ENCODE measurements at places on chromosomes 1 and 21.

DNA sequence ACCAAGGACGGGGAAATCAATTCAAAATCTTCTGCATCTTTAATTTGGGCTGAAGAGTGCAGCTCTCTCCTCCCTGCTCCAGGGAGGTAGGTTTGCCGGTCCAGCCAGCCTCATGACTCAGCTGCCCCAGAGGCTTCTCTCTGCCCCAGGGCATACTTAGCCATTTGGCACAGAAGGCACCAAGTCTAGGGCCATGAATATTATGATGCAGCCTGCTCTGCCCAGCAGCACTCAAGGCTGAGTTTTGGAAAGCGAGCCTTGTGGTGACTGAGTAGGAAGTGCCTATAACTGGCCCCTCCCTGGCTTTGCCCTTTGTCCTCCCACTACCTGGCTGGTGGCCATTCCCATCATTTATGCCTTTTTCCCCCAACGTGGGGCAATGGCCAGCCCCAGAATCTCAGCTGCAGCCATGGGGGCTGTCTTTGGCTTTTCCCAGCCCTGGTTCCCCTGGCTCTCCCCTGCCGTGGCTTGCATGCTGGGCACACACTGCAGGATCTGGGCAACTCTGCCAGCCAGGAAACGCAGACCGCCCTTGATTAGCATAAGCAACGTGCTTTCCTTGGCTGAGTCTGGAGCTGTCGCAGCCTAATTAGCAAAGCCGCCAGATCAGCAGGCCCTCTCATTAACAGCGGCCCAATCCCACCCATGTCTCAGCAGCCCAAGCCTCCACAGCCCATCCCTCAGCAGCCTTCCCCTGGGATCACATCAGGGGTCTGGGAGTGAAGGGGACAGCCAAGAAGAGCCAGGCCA is 258.6 kb upstream of the TMEM51 start:
- DNase-seq: no peak

GRCh38 chr1:67189953-67190352 is 23.7 kb downstream of the IL23R start:
- DNase-seq: no peak

- DNase-seq: peak; percentile 33
These were observed 1.0 kb downstream of the RNF220 start for GRCh38 chr1:44405798-44406736.

DNA sequence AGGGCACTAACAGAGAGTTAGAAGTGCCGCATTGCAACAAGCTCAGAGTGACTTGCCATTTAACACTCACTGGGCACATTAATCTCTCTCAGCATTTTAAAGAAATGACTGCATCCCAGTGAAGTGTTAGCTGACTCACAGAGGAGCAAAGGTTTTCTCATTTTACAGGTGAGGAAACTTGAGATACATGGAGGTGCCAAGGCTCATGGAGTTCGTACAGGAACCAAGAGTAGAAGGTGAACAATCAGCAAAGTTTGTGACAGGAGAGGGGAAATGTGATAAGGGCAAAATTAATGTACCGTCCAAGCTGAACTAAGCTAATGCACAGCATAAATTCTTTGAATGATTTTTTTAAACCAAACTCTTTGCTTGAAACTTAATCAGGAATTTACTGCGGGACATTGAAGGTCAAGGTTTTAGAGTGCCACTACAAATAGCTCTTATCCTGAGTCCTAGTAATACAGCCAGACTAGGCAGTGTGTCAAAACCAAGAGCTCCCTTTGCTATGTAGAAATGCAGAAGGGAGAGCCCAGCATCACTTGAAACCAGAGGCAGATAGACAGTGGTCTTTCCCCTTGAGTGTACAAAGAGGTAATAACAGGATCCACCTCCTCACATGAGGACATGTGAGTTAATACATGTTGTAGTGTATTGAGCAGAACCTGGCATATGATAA is 22.4 kb upstream of the NTPCR start:
- no peak for DNase-seq

GRCh38 chr1:110787328-110788071 is 85.4 kb upstream of the CD53 start:
- DNase-seq: no peak
